ENCODE measurements at places on chromosomes 1 and 21.

DNA sequence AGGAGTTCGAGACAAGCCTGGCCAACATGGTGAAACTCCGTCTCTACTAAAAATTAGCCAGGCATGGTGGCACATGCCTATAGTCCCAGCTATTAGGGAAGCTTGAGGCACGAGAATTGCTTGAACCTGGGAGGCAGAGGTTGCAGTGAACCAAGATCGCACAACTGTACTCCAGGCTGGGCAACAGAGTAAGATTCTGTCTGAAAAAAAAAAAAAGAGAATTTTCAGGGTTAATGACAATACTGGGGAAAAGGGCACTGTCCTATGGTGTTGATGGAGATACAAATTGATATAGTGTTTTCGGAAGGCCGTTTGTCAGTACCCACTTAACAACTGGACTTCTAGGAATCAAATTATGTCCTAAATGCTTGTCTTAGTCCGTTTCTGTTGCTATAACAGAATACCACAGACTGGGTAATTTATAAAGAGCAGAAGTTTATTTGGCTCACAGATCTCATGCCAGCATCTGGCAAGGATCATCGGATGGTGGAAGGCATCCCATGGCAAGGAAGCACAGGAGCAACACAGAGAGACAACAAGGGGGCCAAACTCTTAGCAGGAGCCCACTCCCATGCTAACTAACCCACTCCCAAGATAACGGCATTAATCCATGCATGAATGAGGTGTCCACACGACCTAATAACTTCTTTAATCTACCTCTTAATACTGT lies 41.3 kb downstream of the ZBTB8A start:
- no peak for DNase-seq

DNA sequence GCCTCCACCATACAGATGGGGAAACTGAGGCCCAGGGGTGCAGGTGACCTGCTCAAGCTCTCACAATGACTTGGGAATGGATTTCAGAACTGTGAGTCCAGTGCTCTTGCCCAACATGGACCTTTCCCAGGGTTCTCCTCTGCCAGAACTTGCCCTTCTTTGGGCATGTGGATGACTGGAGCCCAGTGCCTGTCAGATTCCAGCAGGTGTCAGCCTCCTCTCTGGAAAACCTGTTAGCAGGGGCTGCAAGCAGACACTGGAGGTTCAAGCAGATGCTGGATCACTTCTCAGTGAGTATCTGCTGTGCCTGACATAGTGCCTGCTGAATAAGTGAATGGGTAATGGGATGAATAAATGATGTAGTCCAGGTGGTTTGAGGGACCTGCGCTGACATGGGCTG lies 314.2 kb upstream of the POU3F1 start:
- DNase-seq = no peak

- DNase-seq = peak; percentile 71
Observed at GRCh38 chr1:241356519-241357365, at the start of gene RGS7. Gene RGS7, minus strand, starts transcription at chr1:241357205.

GRCh38 chr1:8652467-8653046 lies 164.9 kb downstream of the RERE start:
- DNase-seq = no peak

- DNase-seq = no peak
Observed at GRCh38 chr1:232504651-232505050, 125.3 kb downstream of the SIPA1L2 start.

DNA sequence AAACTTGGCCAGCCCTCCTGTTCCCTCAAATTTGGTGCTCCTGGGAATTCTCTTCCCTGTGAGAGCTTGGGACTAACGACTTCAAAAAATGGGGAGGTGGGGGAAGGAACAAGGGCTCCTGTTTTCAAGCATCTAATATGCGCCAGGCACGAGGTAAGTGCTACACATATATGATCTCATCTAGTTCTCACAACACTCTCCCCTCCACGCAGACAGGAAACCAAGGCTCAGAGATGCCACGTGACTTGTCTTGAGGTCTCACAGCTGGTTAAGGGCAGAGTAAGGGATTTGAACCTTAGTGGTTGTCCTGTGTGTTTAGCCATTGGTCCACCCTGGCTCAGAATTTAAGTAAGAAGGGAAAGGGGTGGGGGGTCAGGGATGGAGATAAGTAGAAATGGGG lies 125.9 kb downstream of the DMRTB1 start:
- no peak for DNase-seq

- no peak for DNase-seq
Observed at GRCh38 chr1:184329962-184330868, 56.6 kb upstream of the C1orf21 start.

DNA sequence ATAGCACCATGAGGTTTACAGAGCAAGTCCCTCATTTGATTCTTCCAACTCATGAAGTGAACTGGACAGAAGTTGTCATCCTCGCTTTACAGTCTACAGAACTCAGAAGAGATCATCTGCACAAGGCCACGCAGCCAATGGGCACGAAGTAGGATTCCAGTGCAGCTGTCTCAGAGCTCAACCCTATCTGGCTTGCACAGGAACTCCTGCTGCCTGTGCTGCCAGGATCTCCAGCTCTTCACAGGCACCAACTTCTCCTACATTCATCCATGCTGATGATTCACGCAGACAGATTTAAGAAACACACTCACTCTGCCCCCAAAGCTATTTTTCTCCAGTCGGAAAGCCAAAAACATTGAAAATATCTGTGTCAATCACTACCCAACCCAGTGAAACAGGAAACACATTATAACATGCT lies 157.0 kb downstream of the RERE start:
- no peak for DNase-seq

DNA sequence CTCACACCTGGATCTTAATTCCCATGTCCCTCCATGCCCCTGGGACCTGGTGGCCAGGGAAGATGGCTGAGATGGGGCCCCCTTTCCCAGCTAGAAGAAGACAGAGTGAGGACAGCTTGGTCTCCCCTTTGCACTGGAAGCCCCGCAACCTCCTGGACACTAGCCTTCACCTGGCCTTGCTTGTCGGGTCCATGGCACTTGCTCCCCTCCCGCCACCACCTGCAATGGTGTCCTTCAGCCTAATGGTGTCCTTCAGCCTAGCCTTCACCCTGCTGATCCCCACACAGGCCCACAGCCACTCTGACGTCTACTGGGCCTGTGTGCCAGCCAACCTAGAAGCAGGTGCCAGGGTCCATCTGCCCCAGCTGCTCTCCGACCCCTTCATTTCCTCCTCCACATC lies 45.9 kb upstream of the EDN2 start:
- no peak for DNase-seq

GRCh38 chr1:66342707-66343106 lies 191.2 kb upstream of the SGIP1 start:
- DNase-seq = no peak

- no peak for DNase-seq
Observed at GRCh38 chr1:237999426-238000052, 108.8 kb upstream of the ZP4 start.

- DNase-seq = no peak
Observed at GRCh38 chr21:35417762-35418161, 368.7 kb upstream of the RUNX1 start.

GRCh38 chr1:40628903-40629292 lies 36.6 kb downstream of the RIMS3 start:
- DNase-seq = no peak

DNA sequence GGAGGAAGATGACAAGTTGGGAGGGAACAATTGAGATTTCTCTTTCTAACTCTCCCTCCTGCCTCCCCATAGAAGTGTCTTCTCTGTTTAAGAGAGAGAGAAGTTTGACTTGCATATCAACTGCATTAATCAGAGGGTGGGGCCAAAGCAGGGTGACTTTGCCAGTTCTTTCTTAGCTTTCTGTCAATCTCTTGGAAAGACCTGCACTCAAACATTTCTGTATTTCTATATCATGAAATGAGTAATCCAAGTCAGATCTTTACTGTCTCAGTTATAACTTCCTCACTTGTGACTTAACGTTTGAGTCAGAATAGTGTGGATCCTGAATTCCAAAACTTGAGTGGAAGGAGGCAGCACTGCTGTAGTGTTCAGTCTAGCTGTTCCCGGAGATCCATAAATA lies 180.8 kb upstream of the KCNK2 start:
- DNase-seq = no peak

DNA sequence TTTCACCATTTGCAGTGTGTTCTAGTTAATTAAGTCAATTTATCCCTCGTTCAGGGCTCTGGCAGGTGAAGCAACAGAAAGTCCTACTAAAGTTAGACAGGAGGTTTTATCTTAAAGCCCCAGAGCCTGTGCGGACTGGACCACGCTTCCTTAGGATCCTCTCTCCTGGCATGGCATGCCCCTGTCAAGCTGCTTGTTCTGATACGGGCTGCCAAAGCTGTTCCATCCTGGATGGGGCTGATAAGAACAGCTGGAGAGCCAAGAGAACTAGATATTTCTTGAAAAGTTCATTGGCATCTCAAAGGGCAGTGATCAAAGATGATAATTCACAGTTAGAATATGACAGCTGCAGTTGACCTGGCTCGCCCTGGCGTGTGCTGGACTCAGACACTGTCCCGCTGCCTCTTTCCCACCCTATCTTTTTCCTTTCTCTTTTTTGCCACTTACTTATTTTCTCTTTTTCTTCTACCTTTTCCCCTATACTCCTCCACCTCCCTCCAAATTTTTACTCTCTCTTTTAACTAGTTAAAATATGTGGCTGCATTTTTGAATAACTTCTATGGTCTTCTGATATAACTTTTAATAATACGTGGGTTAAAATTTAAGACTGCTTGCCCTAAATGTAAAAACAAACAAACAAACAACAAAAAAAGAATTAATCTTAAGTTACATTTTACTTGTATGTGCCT lies 96.7 kb downstream of the ABCA4 start:
- no peak for DNase-seq

GRCh38 chr1:232404981-232405731 lies 224.8 kb downstream of the SIPA1L2 start:
- DNase-seq = no peak

DNA sequence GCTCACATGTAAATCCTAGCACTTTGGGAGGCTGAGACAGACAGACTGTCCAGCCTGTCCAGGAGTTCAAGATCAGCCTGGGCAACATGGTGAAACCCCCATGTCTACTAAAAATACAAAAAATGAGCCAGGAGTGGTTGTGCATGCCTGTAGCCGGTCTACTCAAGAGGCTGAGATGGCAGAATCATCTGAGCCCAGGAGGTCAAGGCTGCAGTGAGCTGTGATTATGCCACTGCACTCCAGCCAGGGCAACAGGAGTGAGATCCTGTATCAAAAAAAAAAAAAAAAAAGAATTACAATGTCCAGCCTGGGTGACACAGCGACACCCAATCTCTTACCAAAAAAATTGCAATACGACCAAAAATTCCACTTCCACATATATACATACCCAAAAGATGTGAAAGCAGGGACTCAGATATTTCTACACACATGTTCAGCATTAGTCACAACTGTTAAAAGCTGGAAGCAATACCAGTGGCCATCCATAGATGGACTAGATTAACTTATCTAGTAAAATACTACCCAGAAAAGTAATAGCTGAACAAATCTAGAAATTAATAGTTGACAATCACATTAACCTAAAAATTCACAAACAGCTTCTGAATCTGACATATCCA lies 49.2 kb downstream of the ASH1L start:
- no peak for DNase-seq

GRCh38 chr1:176577646-176578197 lies 114.7 kb downstream of the PAPPA2 start:
- no peak for DNase-seq

- DNase-seq = no peak
Observed at GRCh38 chr1:54782156-54782555, 17.8 kb upstream of the PARS2 start.

GRCh38 chr1:192839162-192840066 lies 30.6 kb downstream of the RGS2 start:
- DNase-seq = no peak

DNA sequence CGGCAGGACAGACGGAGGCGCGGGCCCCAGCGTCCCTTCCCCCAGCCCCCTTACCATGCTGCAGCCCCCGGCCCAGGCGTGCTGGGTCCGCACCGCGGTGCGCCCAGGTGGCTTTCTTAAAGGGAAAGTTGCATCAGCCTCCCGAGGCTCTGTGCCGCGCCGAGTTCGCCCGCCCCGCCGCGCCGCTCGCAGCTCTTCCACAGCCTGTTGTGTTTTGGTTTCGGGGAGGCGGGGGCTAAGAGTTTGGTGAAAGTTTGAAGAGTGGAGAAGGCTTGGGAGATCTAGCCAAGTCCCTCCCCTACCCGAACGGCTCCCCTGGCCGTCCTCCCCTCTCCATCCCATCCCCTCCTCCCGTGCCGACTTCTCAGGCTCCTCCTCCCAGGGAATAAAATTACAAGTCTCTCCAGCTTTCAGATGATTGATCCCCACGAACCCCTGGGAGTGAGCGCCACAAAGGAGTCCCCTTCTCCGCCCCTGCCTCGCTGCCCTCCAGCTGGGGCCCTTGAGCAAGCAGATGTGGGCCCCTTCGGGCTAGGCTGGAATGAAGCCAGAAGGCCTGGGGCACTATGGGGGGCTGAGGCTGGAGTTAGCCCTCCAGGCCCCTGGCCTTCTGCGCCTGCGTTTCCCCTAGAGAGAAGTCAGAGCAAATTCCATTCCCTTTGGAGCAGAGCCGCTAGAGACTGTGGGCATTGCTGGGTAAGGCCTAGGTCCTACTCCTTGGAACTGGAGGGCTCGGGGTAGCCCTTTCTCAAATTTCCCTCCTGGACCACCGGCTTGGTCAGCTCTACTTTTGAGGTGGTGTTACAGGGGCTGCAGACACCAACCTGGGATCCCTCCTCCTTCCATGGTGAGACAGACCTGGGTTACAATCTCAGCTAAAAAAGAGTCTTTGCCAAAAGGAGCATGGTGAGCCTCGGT lies at the start of gene SLC6A9:
Gene SLC6A9 (minus strand): TSS at position 211 of the 918 bp plus-strand sequence. CDS start 7,185 bp downstream, outside the sequence.
- DNase-seq = no peak

- DNase-seq = no peak
Observed at GRCh38 chr1:26452459-26453183, 19.6 kb upstream of the HMGN2 start.

GRCh38 chr1:64537942-64538341 lies 68.0 kb downstream of the CACHD1 start:
- DNase-seq = no peak

- DNase-seq = peak; percentile 86
Observed at GRCh38 chr21:43311301-43311817, 115.6 kb downstream of the SIK1 start.

DNA sequence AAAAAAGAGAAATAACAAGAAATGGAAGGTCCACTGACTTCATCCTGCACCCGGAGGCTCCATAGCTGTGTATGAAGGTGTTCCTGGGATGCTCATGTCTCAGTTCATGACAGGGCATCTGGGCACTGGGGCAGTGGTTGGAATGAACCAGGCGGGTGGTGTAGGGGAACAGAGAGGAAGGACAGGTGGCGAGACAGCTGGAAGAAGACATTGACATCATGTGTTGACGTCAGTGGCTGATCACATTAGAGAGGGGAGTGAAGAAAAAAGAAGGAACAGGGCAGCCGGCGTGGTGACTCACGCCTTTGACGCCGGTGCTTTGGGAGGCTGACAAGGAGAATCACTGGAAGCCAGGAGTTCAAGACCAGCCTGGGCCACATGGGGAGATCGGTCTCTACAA lies 50.1 kb downstream of the HUNK start:
- DNase-seq = no peak

Measured in COR-L47 (cell line).